ENCODE measurements at places on chromosomes 3 and 15.

DNA sequence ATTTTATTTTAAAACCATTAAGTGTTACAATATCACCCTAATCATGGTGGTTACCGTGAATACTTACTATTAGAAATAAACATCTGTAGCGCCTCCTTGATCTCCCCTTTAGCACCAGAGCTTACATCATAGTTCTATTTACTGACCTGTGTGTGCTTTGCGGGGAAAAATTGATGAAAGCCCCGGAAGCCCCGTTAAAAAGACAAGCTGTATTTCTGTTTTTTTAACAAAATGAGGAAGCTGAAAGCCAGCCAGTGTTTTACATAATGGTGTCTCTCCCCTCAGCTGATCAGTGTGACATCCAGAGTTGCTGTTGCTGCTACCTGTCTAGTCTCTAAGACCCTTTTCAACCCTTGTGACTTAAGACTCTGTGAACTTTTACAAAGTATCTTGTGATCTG is 100.8 kb downstream of the OPA1 start:
- DNase-seq: no peak

DNA sequence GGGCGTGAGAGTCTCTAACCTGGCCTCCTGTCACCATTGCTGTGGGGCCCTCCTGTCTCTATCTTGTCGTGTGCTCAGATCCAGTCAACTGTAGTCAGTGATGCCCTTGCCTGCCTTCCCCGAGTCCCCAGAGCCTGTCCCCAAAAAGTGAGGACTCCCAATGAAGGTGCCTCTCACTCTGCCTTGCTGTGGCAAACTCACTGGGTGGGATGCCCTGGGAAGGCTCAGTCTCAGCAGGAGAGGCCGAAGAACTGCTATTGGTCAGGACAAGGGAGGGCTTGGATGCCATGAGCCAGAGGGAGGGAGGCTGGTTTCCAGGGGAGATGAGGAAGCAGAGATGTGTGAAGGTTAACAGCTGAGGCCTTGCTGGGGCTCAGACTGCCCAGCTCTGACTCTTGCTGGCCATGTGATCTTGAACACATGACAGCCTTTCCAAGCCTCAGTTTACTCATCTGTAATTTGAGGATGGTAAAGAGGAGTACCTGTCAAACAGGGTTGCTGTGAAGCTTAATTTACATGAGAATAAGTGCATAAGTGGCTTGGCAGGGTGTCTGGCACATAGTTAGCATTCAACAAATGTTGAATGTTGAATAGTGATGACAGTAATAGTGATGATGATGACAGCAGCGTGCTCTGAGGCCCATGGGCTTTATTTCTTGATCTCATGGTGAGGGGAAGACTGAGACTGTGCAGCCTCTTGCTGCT is 8.2 kb downstream of the KY start:
- peak; percentile 46 for DNase-seq

DNA sequence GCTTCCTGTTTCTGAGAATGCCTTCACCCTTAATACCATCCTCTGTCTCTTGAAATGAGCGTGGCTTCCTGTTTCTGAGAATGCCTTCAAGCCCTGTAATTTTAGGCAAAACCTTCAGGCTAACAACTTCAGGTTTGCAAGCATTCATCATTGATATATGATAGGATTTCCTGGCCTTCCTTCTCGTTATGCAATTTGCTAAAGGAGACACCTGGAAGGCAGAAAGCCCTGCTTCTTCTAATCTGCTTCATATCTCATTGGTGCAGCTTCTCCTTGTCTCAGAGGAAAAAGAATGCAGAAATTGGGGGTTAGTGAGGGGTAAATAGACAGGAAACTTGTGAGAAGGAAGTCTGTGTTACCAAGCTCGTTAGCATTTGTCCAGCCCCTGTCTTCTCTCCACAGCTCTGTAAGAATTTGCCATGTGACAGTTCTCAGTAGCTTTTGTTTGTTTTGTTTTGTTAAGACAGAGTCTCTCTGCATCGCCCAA is 7.3 kb downstream of the ARL6IP5 start:
- no peak for DNase-seq

GRCh38 chr3:104614564-104614963 is 752.1 kb upstream of the ALCAM start:
- no peak for DNase-seq

- no peak for DNase-seq
These were observed 23.5 kb downstream of the ROBO2 start for GRCh38 chr3:77063423-77063822.

DNA sequence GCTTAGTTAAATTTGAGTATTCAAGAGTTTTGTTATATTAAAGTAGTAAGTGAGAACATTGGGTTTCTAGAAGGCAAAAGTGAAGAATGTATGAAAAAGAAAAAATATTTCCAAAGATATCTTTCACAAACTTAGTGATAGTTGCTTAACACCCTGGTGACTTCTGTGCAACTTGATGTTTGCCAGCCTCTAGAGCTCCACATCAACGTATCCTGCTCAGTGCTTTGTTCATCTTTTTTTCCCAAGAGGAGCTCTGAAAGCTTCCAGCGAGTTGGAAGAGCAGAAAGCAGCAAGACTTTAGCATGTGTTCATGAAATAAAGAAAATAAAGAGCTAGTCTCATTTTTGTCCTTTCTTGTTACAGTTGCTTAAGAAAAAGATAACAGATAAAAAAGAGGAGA is 225.5 kb downstream of the GRM7 start:
- DNase-seq: no peak

DNA sequence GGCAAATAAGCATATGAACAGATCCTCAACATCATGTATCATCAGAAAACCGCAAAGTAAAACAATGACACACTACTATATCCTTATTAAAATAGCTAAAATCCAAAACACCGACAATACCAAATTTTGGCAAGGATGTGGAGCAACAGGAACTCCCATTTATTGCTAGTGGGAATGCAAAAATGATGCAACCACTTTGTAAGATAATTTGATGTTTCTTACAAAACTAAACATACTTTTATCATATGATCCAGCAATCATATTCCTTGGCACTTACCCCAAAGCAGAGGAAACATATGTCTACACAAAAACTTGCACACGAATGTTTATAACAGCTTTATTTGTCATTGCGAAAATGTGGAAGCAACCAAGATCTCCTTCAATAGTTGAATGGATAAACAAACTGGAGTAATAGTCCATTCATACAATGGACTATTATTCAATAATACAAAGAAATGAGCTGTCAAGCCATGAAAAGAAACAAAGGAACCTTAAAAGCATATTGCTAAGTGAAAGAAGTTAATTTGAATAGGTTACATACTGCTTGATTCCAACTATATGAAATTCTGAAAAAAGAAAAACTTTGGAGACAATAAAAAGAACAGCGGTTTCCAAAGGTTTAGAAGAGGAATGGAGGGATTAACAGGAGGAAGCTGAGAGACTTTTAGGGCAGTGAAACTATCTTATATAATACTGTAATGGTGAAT is 172.0 kb downstream of the VPS13C start:
- no peak for DNase-seq

DNA sequence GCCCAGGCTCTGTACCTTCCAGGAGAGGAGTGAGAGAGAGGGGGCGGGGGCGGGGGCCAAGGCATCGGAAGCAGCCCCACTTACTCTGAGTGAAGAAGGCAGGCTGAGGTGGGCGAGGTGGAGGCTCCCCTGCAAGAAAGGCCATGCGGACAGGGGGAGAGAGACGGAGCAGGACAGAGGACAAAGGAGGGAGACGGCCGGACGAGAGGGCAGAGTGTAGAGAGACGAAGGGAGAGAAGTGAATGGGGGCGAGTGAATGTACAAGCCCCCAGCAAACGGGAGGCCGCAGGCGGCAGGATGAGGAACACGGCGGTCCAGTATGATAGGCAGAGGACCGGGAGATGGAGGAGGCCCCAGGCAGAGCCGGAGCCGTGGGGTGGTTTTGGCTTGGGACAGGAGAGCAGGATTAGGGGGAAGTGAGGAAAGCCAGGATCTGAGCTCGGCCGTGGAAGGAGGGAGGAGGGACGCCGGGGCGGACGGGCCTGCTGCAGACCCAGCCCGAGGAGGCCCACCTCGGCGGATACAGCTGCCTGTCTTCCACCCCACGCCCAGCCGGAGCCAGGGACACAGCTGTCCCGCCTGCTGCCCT is 38.8 kb downstream of the TNK2 start:
- DNase-seq: no peak
